T-helper 22 cell (primary cell): ENCODE measurements at places on chromosomes 4 and X.

GRCh38 chr4:15855804-15856475, 77.8 kb downstream of the CD38 start:
- DNase-seq, result no peak

GRCh38 chrX:31713120-31713519, 641.3 kb upstream of the FTHL17 start:
- no peak for DNase-seq

- no peak for DNase-seq
These were observed 23.8 kb downstream of the PPP1R2C start for GRCh38 chrX:42754115-42754514.

DNA sequence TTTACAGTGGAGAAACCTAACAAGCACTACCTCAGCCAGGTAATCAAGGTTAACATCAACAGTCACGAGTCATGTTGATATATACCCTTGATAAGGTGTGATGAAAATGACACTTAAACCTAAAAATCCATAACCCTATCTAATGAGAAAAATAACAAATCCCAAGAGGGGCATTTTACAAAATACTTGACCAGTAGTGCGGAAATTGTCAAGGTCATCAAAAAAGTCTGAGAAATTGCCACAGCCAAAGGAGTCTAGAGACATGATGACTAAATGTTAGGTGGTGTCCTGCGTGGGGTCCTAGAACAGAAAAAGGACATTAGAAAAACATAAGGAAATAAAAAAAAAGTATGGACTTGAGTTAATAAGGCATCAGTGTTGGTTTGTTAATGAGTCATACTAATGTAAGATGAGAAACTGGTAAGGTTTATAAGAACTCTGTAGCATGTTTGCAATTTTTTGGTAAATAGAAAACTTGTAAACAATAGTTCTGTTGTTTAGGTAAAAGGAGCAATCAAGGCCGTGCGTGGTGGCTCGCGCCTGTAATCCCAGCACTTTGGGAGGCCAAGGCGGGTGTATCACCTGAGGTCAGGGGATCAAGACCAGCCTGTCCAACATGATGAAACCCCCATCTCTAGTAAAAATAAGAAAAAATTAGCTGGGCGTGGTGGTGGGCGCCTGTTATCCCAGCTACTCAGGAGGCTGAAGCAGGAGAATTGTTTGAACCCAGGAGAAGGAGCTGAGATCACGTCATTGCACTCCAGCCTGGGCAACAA, 2.9 kb downstream of the RPL36A start:
- no peak for DNase-seq

DNA sequence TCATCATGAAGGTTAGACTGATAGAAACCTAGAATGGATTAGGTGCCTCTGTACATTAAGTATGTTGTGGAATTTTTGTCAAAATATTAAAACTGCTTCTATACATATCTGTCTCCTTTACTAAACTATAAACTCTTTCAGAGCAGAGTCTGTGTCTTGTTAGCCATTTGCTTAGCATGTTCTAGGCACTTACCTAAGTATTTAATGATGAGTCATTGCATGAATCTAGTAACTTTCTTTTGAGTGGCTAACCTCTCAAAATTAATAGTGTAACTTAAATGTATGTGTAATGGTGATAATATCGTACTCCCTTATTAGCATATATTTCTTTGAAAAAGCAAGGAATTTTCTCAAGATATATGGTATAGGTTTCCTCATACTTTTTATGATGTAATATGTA, 57.8 kb downstream of the RAP1GDS1 start:
- no peak for DNase-seq

GRCh38 chrX:68749426-68749825, 79.4 kb upstream of the EFNB1 start:
- no peak for DNase-seq

DNA sequence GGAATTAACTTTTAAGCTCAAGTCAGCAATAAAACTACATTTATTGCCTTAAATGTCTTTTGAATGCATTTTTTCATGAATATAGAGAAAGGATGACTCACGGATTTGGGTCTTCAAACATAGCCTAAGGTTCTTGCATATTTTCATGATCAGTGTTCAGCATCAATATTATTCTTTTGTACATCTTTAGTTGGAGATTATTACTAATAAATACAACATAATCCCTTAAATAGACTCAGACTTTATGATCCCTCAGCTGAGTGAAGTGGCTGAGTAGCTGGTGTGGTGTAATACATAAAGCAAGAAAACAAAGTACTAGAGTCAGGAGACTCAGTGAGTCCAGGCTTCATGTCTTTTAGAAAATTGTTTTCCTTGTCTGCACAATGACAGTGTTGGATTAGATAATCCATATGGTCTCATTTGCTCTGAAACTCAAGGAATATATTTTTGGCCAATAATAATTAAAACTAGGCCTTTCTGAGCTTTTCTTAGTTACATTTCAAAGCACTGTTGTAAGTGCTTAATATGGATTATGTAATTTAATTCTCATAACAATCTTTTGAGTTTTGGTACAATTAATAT, 78.3 kb upstream of the UNC5C start:
- no peak for DNase-seq

- no peak for DNase-seq
These were observed 28.7 kb downstream of the SLC39A8 start for GRCh38 chr4:102316585-102316984.

- no peak for DNase-seq
These were observed 63.5 kb upstream of the EMCN start for GRCh38 chr4:100581337-100581736.

- DNase-seq, result no peak
These were observed 136.1 kb upstream of the MID1 start for GRCh38 chrX:10756441-10756840.

GRCh38 chr4:48247142-48247877, 22.3 kb downstream of the TEC start:
- no peak for DNase-seq

- DNase-seq, result no peak
These were observed 7.1 kb downstream of the FAT4 start for GRCh38 chr4:125321709-125322365.

- DNase-seq, result no peak
These were observed 116.5 kb upstream of the LRPAP1 start for GRCh38 chr4:3648731-3649130.

- no peak for DNase-seq
These were observed 69.6 kb upstream of the APOOL start for GRCh38 chrX:84933956-84934556.

GRCh38 chr4:189084671-189085070, 856.0 kb upstream of the FRG1 start:
- no peak for DNase-seq

GRCh38 chr4:112075129-112075753, 70.0 kb upstream of the FAM241A start:
- DNase-seq, result no peak

DNA sequence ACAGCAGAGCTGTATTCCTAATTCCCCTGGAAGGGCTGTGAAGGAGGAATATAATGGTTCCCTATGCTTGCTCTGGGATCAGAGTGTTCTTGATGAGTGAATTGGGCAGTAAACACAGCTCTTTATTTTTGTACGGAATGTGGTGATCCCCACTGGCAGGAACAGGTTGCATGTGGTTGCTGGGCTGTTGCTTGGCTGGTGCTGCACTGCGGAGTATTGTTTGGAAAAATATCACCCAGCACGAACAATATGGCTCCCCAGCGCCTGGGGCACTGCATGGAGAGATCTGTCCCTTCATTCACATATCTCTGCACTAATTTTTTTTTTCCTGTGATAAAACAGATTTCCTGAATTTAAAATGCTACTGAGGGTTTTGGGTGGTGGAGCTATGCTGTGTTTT, 119.7 kb downstream of the MGST2 start:
- DNase-seq, result no peak
